ENCODE measurements at places on chromosomes 1 and 21.

DNA sequence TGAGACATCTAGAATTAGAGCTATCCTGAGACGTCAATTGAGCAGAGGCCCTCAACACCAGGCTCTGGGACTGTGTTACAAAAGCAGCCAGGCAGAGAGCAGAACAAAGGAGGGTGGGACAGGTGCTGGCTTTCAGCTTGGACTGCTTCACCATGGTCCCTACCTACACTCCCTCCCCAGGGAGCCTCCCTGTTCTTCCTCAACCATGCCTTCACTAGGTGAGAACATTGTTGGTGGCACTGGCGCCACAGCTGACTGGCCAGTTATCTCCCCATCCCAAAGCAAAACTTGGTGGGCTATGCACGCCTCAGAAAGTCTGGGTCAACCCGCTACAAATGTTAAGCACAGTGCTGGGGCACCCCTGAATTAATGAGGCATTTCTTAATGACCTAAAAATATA is 87.8 kb downstream of the NMNAT2 start:
- DNase-seq = no peak

DNA sequence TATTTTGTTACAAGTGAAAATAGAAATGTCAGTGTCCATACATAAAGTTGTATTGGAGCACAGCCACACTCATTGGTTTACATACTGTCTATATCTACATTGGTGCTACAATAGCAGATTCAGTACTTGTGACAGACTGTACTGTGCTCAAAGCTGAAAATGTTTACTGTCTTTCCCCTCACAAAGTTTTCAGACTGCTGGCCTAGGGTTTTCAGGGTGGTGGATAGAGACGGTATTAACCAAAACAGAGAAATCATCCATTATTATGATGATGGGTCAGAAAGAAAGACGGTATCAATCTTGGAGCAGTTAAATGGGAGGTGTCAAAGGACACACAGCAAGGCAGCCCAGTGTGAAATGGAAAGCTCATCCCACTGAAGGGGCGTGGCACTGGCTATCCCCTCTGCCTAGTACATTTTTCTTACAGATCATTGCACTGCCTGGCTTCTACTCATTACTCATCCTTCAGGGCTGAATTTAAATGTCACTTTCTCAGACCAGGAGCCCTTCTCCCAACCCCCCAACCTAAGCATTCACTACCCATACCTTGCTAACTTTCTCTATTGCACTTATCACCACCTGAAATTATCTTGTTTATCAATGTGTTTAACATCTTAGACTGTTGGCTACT is 10.2 kb downstream of the JAK1 start:
- no peak for DNase-seq

DNA sequence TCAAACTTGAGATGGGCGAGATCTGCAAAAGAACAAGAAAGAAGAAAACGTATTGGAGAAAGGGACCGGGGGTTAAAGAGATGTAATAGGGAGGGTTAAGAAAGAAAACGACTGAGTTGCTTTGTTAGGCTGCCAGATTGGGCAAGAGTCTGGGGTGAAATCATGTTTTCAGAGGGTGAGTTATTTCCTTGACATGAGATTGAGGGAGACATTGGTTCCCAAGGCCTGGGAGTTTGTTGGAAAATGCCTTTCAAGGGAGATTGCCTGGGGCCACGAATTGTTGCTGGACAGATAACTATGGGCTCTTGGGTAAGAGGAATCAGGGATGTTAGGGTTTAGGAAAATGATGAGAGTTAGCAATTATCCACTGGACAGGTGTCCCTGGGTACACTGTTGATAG is 776 bp upstream of the CADM3 start:
- DNase-seq = no peak

DNA sequence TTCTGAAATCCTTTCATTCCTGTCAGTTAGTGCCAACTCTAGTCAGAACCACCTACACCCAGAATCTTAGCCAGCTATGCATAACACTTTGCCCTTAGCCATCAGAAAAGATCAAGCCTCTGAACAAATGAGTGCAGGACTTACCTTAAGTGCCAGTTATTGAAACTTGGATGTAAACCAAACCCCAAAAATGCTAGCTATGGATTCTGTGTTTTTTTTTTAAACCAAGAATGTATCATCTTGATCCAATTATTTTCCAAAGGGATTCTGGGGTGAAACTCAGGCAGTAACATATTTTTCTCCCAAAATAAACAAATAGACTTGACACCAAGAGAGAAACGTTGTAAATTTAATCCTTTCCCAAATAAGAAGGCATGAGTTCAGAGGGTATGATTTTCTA is 538.6 kb upstream of the ADAMTS5 start:
- DNase-seq = no peak

DNA sequence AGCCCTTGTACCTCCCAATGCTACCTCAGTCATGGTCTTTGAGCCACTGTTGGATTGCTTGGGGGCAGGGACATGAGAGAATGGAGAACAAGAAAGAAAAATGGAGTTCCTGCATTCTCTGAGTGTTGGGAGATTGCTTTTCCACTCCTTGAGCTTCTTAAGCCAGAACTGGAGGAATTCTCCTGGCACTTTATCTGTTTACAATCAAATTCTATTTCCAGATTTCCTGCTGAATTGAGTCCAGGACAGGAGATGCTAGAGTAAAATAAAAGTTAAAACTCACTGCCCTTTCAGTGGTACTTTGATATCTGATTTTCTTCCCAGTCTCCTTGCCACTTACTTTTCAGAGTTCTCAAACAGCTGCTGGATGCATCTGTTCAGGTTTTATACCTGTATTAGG is 24.4 kb upstream of the DEPDC1 start:
- DNase-seq = no peak

DNA sequence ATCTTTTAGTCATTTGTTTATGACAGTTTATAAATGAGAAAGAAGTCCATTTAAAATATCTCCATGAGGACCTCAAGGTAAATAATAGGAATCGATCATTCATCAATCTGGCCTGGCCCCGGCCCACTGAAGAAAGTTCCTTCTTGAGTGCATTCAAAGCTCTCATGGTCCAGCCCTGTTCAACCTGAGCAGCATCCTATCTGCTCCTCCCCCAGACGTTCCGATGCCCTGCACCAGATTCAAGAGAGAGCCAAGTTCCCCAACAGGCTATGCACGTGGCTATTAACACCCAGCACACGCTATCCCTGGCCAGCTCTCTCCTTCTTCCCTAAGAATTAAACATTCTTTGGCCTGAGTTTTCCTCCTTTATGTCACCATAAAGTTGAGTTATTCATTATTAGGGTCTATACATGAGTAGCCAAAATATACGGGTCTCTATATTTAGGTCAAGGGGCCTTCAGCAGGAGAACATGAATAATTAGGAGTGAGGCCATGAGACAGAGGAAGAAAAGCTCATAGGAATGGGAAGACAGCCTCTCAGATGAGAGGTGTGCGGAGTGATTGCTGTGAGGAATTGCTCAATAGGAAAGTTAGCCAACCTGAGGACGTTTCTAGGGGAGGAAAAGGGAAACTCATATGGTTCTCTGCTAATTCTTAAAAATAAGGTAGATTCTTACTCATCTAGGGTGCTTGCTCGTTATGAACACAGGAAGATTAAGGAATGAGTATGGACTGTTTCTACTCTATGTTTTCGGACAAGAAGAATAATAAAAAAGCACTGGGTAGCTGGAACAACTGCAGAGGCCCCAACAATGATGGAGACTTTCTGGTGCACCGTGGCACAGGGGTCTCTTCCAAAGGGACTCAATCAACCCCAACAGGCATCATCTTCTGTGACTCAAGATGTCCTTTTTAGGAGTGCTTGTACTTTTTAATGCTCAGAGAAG is 23.6 kb downstream of the RUNX1 start:
- DNase-seq = no peak

DNA sequence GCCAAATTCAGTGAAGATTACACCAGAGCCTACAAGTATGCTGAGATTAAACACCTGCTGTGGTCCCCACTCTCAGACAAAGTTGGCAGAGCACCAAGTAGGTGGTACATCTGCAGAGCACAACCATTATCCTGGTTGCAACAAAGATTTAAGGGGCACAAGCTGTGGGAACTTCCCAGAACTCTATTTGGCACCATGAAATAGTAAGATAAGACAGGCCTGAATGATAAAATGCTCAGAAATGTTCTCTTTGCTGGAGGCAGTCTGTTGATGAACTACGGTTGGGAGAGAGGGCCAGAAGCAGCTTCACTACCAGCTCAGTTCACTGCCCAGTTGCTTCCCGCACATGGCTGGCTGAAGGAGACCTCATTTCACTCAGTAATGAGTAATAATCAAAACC is 19.9 kb downstream of the RPL5 start:
- no peak for DNase-seq

DNA sequence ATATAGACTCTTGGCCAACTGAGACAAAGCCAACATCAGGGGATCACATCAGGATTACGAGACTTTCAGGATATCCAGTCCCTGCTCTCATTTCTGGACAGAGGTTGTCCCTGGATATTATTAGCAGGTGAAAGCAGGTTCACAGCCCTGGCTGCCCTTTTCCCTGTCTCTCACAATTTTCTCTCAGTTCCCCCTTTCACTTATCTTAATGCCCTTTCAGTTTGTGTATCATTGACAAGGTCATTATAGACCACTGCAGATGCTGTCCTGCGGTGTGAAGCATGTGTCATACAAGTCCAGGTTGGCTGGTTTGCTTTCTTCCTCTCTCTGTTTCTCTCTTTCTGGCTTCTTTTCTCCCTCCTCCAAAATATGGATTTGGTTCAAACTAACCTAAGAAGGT is 2.1 kb upstream of the KLHDC9 start:
- no peak for DNase-seq

DNA sequence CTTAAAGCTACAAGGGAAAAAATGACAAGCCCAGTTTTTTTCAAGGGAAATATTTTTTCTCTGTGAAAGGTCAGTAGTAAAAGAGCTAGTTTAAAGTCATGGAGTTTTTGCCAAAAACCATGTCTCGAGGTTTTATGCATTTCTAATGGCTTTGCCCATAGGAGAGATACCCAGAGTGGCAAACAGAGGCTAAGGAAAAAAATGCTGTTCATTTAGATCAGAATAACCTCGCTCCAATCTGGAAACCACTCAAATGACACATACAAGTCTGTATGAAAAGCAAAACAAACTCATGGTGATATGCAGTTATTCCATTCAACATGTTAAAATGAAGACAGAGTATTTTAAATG is 36.9 kb upstream of the EDEM3 start:
- DNase-seq = no peak

DNA sequence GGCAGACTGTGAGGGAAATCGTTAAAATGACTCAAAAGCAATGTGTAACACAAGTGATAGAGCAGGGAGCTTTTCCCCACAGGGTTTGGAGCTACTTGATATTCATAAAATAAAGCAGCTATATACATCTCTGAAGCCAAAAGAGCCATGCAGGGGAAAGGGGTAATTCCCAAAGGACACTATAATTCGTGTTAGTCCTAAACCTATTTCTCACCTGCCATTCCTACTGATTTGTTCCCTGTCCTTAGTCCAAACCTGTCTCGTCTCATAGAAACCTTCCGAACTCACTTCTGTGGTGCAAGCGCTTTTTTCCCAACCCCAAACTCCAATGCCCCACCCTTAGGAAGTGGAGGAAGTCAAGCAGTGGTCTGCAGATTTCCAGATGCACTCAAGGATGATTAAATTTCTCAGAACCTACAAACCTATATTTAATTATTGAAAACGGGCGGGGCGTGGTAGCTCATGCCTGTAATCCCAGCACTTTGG is 946 bp upstream of the HNRNPR start:
- DNase-seq = no peak

DNA sequence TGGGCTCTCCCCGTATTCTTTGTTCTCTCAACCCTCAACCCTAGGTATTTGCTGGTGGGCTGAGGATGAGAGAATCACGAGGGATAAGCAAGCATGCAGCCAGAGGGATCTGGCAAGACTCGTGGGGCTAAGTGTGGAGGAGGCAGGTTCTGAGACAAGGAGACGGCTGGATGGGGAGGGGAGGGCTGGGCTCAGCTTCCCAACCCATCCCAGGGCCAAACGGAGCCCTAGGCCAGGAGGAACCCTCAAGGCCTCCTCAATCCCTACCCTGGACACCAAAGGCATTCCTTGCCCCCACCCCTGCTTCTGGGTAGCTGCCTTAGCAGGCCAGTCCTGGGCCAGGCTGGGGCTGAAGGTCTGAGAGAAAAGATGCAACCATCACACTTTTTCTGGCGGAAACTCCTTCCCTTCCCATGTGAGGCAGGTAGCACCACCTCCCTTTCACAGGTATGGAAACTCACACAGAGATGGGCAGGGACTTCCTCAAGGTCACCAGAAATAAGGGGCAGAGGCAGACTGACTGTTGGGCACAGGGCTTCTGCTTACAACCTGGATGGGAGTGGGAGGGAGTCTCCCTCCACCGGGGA is 6.2 kb downstream of the MEF2D start:
- no peak for DNase-seq

DNA sequence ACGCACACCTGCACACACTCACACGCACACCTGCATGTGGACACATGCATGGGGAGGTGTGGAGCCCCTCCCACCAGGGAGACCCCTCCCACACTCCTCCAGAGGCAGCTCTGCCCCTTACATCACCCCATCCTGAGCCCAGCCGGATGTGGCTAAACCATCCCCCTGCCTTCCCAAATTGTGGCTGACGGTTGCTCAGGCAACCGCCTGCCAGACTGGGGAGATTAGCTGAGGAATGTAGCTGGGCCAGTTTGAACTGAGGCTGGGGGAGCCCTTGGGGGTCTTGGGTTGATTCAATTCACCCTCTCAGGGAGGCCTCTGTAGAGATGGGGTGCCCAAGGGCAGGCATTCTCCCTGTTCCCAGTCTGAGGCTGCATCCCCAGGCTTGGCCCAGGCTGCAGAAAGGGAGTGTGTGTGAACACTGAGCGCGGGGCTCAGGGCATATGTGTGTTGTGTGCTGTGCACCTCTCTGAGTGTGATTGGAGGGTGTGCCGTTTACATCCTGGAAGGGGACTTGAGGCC is 12.9 kb downstream of the PTPRU start:
- no peak for DNase-seq

DNA sequence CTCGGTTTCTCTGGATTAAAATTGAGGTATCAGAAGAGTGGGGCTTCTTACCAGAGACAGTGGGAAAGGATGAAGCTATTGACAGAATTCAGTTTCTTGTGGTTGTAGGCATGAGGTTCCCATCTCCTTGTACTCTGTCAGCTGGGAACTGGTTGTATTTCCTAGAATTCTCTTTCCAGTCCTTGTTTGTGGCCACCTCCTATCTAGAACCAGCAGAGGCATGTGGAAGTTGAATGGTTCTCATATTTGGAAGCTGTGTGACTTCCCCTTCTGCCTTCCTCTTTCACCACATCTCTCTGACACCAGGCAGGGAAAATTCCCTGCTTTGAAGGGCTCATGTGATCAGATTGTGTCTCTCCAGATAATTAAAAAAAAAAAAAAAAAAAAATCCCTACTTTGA is 457.7 kb upstream of the ADAMTS5 start:
- DNase-seq = no peak

GRCh38 chr1:19438516-19439195 is 46.7 kb downstream of the CAPZB start:
- no peak for DNase-seq

DNA sequence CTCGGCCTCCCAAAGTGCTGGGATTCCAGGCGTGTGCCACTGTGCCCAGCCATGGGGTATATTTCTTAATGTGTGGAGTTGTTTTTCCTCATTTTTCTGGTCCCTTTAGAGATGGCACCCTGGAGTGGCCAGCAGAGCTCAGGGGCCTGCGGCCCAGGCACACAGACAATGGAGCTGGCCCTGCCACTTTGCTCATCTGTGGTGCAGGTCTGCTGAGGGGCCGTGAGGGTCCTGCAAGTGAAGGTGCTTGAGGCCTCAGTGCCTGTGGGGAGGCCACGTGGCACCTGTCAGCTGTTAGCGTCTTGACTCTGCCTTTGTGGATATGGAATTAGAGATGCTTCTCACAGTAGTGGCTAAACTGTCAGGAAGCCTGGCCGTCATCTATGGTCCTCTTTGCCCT is 7.5 kb downstream of the COL18A1 start:
- DNase-seq = no peak

- DNase-seq = no peak
Observed at GRCh38 chr1:28592321-28593071, 431 bp downstream of the RAB42 start.

All from esophagus squamous epithelium (tissue), 5 donors.